Amniotic epithelial cell (primary cell): ENCODE measurements at places on chromosomes 1 and 21.
A peak's percentile ranks its signal among the peaks of the same experiment; 100 is the strongest.

DNA sequence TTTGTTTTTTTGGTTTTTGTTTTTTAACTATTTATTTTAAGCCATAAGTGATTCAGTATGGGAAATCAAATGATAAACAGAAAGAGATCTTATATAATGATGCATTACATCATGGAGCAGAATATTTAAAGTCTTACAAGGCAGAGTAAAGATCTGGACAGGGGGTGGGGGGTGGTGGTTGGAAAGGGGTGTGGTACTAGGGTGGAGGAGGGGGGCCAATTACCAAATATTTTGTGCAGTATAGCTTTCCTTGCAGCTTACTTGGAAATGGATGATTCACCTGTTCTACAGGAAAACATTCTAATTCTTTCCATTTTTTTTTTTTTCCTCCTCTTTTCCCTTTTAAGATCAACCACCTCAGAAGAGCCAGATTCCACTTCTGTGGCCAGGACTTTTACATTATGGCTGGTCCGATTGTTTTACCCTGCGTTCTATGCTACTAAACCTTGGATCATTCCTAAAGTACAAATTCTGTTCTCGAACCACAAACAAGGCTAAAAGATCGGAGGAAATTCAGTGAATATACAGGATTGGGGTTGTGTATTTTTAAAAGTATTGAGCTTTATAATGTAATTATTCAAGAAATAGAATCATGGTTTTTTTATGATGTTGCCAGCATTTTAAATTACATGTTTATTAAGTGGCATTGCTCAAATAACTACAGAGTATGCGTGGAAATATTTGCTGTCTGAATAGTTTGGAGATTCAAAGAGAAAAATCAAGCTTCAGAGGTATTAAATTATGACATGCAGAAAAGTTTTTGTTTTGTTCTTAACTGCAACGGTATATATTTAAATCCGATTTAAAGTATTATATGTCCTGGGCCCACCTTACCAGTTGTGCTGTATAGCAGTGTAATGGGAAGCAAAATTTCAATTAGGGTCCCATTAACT is 859.5 kb downstream of the USP25 start:
- no peak for DNase-seq

DNA sequence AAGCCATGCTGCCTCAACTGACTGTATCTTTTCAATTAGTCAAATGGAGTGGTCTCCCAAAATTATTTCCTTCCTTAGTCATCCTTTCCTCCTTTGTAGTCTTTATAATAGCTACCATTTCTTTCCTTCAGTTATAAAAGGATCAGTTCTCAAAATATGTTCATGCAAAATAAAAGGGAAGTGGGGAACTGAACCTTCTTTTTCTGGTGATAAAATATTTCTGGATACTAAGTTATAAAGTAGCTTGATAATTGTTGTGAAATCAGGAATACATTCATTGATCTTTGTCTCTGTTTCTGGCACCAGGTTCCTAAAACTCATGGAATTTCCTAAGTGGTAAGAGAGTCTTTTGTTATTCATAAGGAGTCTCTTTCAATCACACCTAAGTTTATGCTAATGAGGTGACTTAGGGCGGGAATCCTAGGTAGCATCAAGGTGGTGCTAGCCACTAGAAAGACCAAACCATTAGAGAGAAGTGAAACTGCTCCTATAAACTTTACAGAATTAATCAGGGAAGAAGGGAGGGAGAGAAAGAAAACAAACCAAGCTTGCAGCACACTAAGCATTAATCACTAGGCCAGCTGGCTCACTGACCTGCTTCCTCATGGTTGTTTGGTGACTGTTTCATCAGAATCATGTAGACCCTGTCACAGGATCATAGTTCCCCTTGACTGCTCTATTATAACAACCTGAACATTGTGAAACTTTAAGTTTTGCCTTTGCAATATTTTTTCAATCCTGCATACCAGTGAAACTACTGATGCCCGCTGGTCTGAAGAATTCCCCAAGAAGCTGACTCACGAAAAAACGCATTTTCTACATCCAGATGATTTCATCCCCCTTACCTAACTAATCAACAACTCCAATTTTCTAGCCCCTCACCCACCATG is 161.6 kb upstream of the PTBP2 start:
- DNase-seq = peak; percentile 99

- DNase-seq = peak; percentile 15
Measured at GRCh38 chr1:163267962-163268361, 53.8 kb upstream of the NUF2 start.

GRCh38 chr1:95380909-95381308 is 146.9 kb downstream of the RWDD3 start:
- no peak for DNase-seq

GRCh38 chr1:1282998-1283397 is 2.8 kb downstream of the SCNN1D start:
- peak; percentile 56 for DNase-seq

DNA sequence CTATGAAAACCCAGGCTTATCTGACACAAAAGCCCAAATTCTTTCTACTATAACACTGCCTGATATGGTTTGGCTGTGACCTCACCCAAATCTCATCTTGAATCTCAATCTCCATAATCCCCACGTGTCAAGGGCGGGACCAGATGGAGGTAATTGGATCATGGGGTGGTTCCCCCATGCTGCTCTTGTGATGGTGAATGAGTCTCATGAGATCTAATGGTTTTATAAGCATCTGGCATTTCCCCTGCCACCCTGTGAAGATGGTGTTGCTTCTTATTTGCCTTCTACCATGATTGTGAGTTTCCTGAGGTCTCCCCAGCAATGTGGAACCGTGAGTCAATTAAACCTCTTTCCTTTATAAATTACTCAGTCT is 123.3 kb upstream of the USP24 start:
- no peak for DNase-seq

DNA sequence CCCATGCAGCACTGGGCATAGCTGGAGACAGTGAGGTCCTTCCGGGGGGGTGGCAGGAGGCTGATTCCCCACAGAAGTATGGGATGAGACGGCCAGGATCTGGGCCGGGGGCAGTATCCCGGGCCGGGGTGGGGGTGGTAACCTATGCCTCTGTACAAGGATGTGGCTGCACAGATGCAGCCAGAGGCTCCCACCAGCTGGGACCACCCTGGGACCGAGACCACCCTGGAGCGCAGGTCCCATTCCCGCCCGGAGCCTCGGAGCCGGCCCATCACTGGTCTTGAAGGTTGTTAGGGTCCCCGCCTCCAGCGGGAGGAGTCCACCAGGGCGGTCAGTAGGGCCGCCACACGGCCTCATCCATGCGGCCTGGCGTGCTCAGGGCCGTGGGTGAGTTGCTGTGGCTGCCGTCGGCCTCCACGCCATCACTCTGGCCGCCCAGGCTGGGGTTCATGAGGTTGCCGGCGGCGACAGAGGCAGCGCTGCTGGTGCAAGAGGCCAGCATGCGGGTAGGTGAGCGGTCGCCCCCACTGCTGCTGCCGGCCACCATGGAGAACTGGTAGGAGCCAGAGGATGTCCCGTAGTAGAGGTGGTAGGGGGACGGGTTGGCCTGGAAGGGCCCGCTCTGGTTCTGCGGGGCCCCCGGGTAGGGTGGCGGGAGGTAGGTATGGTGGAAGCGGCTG is 28.1 kb downstream of the RUNX3 start:
- no peak for DNase-seq

- DNase-seq = no peak
Measured at GRCh38 chr1:94862718-94863117, 42.6 kb downstream of the SLC44A3 start.
